ENCODE measurements at places on chromosomes 16 and 17.

DNA sequence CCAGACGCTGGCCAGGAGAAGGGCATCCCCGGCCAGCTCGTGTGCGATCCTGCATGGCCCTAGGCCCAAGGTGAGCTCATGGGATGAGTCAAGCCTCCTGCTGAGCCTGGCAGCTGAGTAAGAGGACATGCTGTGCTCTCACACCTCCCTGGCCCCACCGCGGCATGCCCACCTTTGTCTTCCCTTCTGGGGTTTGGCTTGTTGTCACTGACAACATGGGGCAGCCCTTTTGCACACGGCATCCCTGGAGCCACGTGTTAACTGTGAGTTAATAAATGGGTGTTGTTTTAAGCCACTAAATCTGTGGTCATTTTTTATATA is 8.9 kb upstream of the TNS4 start:
- DNase-seq: no peak

DNA sequence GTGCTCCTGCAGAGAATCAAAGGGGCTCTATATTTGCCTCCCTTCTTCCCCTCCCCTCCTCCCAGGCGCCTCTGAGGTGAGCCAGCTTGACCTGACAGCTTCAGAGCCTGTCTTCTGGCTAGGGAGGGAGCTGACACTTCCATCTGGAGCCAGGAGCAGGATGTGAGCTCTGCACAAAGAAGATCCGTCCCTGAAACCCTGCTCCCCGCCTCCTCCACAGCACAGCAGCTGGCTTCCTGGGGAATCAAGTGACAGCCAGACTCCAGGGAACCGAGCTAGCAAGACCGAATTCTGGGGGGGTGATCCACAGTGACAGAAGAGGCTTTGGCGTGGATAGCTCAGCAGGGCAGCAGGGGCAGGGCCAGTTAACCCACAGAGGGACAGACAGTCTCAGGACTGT is 37.2 kb downstream of the CCDC182 start:
- DNase-seq: no peak

GRCh38 chr16:31357324-31358109 is 2.5 kb downstream of the ITGAX start:
- DNase-seq: no peak

GRCh38 chr16:79412783-79413225 is 187.7 kb downstream of the MAF start:
- DNase-seq: no peak

- no peak for DNase-seq
Measured at GRCh38 chr17:40818343-40818732, 4.1 kb downstream of the KRT10 start.

- no peak for DNase-seq
Measured at GRCh38 chr16:81539009-81539758, 94.6 kb downstream of the CMIP start.
